Bronchial epithelial cell (primary cell): ENCODE measurements at places on chromosomes 2 and 18.

GRCh38 chr2:128602699-128603101 is 284.0 kb upstream of the HS6ST1 start:
- no peak for DNase-seq

GRCh38 chr2:47903781-47904490 is 2.4 kb downstream of the FBXO11 start:
- DNase-seq, result peak; percentile 30

DNA sequence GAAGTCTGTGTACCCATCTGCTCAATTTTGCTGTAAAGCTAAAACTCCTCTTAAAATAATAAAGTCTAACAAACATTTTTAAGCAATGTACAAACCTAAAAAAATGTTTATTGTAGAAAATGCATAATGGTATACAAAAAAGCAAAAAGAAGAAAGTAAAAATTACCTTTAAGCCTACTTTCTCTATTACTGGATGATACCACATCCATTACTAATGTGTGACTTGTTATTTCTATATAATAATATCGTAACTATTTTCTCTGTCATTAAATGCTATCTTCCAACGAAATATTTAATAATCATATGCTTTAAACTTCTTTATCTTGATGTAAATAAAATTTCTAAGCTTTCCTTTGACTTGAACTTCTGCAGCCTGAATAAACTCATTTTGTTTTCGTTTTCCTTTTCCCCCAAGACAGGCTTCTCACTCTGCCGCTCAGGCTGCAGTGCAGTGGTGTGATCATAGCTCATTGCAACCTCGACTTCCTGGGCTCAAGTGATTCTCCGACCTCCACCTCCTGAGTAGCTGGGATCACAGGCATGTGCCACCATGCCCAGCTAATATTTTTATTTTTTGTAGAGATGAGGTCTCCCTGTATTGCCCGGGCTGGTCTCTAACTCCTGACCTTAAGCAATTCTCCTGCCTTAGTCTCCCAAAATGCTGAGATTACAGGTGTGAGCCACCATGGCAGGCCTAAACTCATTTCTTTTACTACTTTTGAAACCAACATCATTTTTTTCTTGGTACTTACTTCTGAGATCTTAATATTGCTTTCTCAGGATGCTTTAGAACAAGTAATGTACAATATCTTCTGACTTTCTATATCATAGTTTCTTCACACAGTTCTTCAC is 18.1 kb upstream of the DNAH7 start:
- no peak for DNase-seq

DNA sequence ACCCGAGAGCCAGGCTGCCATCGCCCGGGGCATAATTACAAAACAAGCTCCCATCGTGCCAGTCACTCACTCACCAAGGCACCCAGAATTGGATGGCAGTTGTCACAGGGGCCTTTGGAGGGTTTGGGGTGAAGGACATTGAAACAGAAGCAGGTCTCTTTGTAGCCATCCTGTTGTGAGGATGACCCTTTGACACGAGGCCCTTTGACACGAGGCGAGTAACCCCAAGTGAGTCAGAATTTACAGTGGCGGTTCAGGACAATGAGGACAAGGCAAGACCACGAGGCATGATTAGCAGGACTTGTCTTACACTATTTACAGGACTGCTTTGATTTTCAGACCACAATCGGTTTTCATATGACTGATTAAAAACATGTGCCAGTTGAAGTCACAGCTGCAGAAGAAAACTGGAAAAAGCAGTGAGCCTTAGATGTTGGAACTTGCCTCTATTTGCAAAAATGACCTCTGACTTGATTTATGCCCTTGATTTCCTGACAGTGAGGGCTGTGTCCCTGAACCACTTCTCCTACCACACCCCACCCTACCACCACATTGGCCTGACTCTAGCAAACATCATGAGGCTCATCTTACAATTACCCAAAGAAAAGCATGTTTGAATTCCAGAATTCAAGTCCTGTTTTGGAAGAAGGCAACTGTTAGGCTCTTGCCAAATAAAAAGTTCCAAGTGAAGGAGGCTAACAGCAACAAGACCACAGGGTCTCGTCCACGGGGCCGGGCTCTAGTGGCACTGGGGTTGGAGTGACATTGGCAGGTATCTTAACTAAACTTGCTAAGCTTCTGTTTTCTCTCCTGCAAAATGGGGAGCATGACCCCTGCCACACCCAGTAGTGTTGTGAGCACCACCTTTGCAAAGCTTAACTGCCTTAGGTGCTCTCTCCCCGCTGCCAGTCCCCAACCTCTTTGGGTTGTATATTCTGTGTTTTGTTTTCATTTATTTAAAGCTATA is 64.4 kb upstream of the FOSL2 start:
- DNase-seq, result peak; percentile 23

DNA sequence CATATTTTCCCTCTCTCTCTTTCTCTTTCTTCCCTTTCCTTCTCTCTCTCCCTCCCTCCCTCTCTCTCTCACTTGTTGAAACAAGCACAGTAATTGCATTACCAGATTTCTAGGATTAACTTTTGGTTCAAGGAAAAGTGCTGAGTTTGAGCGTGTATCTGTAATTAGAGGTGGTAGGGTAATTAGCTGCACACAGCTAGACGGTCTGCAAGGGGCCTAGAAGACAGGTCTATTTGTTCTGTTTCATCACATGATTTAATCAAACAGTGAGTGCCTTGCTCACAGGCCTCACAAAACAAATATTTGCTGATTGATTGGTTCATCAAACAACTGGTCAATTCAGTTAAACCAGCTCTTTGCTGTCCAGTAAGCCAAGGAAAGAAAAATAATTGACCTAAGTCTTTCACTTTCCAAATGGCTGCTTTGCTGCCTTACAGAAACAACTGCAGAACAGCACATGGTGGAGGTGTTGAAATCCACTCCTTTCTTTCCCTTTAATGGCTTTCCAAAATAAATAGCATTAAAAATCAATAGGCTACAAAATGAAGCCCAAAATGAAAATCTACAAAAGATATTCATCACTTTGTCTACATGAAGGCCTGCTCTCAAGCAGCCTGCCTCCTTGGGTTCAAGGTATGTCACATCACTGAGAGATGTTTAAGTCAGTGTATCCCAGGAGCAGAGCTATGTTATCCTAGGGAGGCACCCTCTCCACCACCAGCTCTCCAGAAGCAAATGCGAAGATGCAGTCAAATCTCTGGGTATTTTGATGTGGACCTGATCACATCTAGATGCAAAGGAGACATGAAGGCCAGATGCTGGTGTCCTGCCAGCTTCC is 264.4 kb upstream of the SIX2 start:
- no peak for DNase-seq

- DNase-seq, result no peak
Observed at GRCh38 chr2:46885376-46885775, 30.2 kb downstream of the MCFD2 start.

DNA sequence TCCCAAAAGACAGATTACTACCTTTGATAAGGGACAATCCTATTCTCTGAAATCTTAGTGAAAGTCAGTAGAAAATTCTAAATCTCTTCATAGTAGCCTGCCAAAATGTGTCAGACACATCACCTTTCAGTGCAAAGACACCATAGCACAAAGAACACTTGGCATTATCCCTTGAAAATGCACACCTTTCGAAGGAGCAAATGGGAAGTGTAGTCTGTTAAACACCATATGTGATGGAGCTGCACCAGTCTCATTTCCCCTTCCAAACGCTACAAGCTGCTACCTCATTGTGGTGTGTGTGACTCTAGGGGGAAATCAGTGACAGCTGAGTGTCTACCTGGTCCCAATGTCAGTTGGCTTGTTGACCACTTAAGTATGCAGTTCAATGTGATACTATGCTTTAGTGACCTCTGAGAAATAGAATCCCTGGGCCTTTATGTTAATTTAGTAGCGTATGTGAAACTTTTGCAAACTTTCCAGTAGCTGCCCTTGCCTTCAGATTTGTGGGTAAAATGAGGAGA is 551.7 kb downstream of the ARHGAP15 start:
- DNase-seq, result no peak

- DNase-seq, result no peak
Observed at GRCh38 chr2:234521536-234521935, 24.7 kb upstream of the ARL4C start.

DNA sequence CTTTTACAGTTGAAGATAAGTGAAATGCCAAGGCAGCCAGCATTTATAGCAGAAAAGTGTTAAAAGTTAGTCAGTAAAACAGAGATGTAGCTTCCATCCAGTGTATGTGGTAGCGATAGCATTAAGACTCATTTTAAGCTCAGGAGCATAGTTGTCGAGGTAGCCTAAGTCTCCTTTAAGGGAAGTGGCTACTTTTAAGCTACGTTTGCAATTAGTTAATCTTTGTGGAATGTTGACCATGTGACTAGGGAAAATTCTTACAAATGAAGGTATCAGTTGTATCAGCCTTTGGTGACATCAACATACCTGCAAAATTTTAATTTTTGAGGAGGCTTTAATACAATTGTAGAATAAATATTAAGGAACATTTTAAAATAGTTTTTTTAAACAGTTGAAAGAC is 61.9 kb downstream of the LHCGR start:
- peak; percentile 56 for DNase-seq
